Fibroblast of lung (primary cell): ENCODE measurements at places on chromosomes 5 and 9.
A peak's percentile ranks its signal among the peaks of the same experiment; 100 is the strongest.

- DNase-seq: no peak
These were observed 2025.5 kb upstream of the NUDT12 start for GRCh38 chr5:105587963-105588662.

- DNase-seq: no peak
These were observed 25.1 kb downstream of the PALM2AKAP2 start for GRCh38 chr9:109805050-109805449.

- no peak for DNase-seq
These were observed 142.8 kb upstream of the STK32A start for GRCh38 chr5:147092044-147092443.

DNA sequence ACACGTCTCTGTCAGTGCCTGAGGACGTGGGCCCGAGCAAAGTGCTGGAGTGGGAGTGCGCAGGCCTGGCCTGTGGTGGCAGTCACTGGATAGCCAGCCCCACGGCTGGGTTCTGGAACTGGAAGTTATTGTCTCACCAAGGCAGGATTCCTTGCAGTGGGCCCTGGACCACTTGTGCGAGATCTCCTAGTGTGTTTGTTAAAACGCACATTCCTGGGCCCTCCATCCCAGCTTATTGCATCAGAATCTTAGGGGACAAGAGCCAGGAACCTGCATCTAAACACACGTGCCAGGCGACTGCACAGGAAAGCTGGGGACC is 26.9 kb downstream of the PTPA start:
- DNase-seq: no peak

- peak; percentile 66 for DNase-seq
These were observed 102.5 kb upstream of the PANK3 start for GRCh38 chr5:168681556-168682183.

GRCh38 chr9:121483049-121483448 is 16.6 kb downstream of the GGTA1 start:
- DNase-seq: no peak

DNA sequence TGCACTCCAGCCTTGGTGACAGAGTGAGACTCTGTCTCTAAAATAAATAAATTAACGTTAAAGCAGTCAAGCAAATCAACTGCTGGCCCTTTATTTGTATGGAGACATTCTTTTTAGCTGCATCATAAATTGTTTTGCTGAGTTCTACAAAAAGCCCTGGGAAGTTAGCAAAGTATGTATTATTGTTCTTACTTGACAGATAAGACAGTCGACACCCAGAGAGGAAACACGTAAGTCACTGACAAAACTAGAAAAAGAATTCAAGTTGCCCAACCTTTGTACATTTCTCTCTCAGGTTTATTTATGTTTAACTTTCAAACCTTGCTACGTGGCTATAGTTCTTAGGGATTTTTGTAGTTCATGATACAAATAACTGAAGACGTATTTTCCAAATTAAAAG is 40.4 kb upstream of the MACIR start:
- peak; percentile 70 for DNase-seq

- no peak for DNase-seq
These were observed 35.9 kb upstream of the PCSK1 start for GRCh38 chr5:96468956-96469355.

GRCh38 chr9:133703591-133704399 is 34.4 kb downstream of the SARDH start:
- no peak for DNase-seq

DNA sequence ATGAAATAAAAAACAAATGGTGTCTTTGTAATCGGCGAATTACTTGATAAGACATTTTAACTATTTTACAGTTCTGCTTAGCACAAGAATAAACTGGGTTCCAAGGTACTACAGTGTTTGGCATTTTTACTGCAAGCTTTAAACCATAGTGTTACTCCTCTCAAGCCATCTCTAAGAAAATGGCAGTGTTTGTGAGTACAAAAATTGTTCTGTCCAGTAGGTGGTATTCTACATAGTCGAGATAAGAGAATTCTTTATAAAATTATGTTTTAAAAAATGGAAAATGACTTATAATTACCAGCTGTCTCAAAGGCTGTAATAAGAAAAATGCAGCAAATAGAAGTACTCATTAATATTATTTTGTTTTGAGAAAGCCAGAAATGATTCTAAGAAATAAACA is 3.2 kb downstream of the SMIM15 start:
- DNase-seq: no peak

GRCh38 chr9:122791872-122792669 is 3.3 kb downstream of the OR5C1 start:
- DNase-seq: no peak

DNA sequence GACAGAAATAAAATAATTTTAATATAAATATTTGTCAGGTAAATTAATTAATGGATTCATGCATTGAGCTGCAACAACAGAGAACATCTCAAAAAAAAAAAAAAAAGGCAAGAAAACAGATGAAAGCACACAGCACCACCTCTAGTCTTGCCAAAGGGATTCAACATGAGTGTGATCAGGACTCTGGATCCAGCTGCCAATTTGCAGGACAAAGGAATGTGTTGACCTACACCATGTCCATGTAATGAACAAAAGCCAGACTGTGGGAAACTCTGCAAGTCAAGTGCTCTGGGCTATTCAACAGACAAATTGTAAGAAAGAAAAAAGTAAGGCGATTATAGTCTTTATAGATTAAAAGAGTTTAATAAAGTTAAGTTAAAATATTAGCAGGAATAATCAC is 769.3 kb downstream of the TLR4 start:
- DNase-seq: no peak

GRCh38 chr9:83956086-83956435 is 24.0 kb downstream of the HNRNPK start:
- no peak for DNase-seq

DNA sequence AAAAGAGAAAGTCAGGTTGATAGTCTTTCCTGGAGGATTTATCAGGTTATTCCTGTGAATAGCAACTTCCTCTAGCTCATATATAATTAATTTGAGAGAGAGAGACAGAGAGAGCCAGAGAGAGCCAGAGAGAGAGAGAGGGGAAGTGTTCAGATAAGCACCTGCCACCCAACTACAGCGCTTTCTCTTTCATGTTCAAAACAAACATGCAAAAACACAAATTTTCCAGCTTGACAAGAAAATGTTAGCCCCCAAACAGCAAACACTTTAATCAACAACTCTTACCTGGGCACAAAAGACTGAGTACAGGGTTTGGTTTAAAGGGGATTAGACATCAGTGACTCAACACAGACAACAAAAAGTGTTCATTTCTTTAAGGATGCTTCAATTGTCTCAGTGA is 61.7 kb upstream of the PLPP6 start:
- no peak for DNase-seq

DNA sequence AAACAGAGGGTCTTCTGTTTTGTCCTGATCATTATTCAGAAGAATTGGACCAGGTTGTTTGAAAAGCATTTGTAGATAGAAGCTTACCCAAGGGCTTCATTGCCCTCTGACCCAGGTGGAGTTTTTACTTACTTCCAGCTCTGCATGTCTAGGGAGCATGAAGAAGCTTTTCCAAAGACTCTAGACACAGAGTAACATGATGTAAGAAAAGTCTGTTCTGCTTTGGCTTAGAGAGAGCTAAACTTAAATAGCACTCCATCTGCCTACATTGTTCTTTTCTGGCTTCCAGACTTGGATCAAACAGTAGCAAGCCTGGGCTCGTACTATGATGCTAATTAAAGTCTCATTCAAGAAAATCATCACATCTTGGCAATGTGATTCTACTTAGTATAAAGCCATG is 112.1 kb downstream of the SNCAIP start:
- DNase-seq: no peak

DNA sequence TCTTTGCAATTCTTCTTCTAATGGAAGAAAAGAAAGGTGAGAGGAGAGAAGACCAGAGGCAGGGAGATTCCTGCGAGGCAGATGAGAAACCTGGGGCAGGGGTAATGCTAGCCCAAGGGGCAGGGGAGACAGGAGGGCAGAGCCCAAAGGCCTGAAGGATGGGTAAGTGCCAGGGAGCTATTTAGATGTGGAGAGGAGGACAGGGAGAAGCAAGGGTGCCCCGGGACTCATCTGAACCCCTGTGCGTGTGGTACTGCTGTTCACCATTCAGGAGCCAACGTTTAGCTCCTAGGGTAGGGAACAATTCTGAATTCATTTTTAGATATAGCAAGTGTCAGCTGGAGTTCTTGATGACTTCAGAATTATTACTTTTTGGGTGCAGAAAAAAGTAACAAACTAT is 122.7 kb upstream of the ALDH1B1 start:
- no peak for DNase-seq

DNA sequence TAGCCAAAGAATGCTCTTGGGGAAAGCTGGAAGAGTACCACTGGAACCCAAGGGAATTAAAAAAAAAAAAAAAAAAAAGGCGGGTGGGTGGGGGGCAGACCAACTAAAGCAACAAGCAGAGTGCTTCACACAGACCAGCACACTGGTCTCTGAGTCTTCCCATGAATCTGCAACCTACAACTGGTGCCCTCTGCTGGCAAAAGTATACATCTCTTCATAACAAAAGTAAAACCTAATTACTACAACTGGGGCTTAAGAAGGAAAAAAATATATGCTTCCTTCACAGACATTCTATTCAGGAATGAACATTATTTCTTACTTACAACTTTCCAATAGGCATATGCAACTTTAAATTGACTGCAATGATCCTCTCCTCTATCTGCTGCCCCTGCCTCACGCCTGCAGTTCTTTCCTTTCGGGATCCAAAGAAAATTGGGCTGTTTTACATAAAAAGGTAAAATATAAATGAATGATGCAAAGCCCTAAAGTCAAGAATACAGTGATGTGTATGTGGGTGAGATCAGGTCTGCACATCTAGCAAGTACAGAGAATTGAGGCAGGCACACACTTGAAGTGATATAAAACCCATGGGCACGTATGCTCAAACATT is 7.2 kb upstream of the KLHL3 start:
- DNase-seq: peak; percentile 62

- DNase-seq: no peak
These were observed 4.9 kb upstream of the PDGFRB start for GRCh38 chr5:150160448-150161081.

GRCh38 chr5:13029211-13029610 is 915.3 kb downstream of the DNAH5 start:
- DNase-seq: no peak

GRCh38 chr9:81534138-81534875 is 155.0 kb downstream of the TLE1 start:
- no peak for DNase-seq

DNA sequence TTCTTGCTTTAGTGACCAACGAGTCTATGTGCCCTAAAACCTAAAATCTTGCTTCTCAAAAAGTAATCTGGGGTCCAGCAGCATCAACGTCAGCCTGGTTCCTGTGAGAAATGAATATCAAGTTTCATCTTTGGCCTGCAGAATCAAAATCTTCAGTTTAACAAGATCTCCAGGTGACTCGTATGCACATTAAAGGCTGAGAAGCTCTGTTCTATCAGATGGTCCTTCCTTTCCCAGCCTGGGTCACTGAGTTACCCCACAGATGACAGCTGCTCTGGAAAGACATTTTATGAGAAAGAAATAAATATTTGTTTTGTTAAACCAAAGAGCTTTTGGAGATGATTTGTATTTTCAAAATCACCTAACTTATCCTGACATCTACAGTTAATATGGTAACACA is 75.8 kb downstream of the ADAMTSL1 start:
- no peak for DNase-seq

GRCh38 chr5:121862801-121863200 is 11.1 kb downstream of the FTMT start:
- DNase-seq: no peak

GRCh38 chr5:114448481-114448880 is 86.6 kb downstream of the KCNN2 start:
- no peak for DNase-seq

- no peak for DNase-seq
These were observed 180.3 kb upstream of the NFIL3 start for GRCh38 chr9:91603932-91604331.

DNA sequence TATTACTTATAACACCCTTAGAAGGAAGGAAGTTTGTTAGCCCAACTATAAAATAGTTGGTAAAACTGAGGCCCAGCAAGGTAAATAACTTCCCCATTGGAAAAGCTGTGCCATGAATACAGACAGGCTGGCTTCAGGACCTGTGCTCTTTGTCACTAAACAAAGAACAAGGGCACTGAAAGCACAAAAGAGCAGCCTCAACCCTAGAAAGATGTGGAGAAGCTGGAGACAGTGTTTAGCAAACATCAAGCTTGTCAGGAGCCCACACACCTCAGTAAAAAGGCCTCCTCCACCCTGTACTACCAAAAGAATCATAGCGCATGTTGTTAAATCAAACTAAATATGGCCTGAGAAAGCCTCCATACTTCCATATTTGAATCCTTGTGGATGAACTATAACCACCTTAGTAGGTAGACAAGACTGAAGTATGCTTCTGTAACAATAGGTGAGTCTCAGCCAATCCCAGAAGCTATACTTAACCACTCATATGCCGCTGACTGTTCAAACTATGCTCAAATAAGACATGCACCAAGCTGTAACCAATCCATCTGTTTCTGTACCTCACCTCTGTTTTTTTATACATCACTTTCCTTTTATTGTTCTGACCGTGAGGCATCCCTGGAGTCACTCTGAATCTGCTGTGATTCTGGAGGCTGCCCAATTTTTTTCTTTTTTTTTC is 18.4 kb upstream of the SCGB3A2 start:
- no peak for DNase-seq

GRCh38 chr5:61674378-61674777 is 342.3 kb downstream of the ZSWIM6 start:
- no peak for DNase-seq

DNA sequence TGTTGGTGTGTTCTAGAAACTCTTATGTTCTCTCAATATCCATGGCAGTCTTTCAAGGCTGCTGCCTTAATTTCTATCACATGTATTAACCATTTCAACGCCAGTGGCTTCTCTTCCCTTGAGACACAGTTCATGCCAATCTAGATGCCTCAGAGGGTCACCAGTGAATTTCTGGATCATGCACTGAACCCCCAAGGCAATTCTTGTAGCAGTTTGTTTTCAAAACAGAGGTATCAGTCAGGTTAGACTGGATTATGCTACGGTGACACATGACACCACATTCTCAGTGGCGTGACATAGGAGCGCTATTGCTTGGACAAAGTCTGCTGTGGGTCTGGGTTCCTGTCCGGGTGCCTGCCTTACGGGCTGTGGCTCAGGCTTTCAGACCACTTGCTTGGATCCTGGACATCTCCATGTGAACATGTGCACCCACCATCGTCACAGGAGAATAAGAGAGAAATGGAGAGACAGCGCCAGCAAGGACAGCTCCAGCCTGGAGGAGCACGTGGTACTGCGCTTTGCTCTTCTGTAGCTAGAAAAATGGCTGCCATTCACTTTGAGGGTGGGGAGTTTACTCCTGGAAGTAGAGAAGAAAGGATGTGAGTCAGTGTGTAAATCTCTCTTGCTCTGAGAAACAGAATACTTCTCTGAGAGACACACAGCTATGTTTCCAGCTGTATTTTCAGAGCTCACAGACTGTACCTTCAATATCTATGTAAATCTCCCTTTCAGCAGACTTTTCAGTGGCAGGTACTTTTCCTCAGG is 329.3 kb upstream of the ADCY2 start:
- DNase-seq: no peak

DNA sequence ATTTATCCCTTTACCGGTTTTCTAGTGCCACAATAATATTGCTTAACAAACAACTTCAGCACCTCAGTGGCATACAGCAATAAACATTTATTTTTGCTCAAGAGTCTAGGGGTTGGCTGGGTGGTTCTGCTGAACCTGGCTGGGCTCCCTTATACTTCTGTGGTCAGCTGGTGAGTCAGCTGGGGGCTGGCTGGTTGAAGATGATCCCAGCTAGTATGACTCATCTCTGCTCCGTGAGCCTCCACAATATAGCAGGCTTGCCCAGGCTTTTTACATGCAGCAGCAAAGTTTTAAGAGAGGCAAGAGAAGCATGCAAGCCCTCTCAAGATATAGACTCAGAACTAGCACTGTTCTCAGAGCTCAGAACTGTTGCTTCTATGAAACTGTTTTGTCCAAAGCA is 523.5 kb upstream of the CLINT1 start:
- peak; percentile 97 for DNase-seq

- DNase-seq: peak; percentile 62
These were observed 1.5 kb downstream of the PAPPA start for GRCh38 chr9:116154976-116155697.
